CD4-positive, alpha-beta T cell treated with Interleukin-6 at 100 ng/mL for 8 hours (primary cell): ENCODE measurements at places on chromosomes 13 and 19.

DNA sequence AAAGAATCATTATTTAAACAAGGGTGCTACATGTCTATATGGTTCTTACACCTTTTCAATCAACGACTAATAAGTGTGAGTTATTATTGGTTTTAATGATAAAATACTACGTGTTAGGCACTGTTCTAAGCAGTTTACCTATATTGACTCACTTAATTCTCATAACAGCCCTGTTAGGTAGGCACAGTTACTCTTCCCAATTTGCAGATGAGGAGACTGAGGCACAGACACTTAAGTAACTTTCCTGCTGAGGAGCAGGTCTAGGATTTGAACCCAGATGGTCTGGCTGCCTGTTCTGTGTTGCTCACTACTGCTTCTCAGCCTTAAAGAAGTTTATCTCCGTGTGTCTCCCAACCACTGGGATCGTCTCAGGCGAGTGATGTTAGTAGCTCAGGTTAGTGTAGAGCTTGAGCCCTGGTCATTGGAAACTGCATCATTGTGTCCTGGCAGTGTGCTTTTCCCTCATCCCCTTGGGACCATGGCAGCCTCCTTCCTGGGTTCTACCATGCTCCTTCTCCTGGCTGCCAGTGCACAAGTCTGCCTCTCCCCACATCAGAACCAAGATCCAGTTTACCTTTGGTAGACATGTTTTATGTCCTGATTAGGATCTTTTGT lies 10.9 kb downstream of the UBAC2 start:
- no peak for DNase-seq

DNA sequence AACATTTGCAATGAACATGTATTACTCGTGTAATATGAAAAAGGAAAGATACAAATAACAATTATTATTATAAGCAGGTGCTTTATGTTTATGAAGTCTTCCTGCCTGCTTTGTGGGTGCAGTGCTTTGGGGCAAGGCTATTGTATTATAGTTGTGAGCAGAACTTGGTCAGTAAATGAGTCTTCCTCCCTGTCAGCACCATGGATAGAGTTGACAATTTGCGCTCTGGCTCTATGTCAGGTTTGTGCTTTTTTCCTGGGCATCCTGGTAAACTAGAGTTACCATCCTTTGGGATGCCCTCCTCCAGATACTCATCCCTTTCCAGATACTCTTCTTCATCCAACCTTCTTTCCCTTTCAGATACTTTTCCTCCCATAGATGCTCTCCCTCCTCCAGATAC lies 19.6 kb downstream of the ERICH6B start:
- DNase-seq = no peak

DNA sequence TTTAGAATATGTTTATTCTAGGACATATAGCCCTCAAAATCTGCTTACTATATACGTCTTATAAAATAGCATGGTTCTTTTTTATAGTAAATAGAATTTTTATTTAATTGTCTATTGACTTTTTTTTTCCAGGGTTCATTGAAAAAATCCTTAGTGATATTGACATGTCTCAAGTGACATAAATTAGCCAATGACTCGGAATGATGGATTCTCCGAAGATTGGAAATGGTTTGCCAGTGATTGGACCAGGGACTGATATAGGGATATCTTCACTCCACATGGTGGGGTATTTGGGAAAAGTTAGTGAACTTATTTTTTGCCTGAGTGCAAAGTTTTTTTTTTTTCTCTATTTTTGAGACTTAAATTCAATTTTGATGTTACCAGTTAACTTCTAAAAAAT lies 3.2 kb downstream of the USPL1 start:
- DNase-seq = no peak

- DNase-seq = no peak
Measured at GRCh38 chr13:44868397-44868796, 120.9 kb downstream of the NUFIP1 start.

- DNase-seq = no peak
Measured at GRCh38 chr13:40399756-40400155, 266.7 kb downstream of the FOXO1 start.
